ENCODE measurements at places on chromosomes 16 and 17. TPM values are rescaled to one million over a fixed set of nuclear protein-coding genes. Genes with fewer than 3 reads are reported as not detected.

Gene GPR179
- total RNA-seq = 0.05 TPM

DNA sequence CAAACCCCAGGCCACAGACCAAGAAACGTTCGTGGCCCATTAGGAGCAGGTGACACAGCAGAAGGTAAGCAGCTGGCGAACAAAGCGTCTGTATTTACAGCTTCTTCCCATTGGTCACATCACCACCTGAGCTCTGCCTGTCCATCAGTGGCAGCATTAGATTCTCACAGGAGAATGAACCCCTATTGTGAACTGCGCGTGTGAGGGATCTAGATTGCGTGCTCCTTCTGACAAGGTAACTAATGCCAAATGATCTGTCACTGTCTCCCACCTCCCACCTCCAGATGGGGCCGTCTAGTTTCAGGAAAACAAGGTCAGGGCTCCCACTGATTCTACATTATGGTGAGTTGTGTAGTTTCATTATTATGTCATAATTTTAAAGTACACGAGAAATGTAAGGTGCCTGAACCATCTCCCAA, 186.3 kb downstream of the CPPED1 start:
- no peak for DNase-seq

Gene MYO15A
- total RNA-seq = 0.24 TPM

GRCh38 chr16:53501216-53501859, 1.7 kb downstream of the AKTIP start:
- DNase-seq = no peak

Gene WNT3
- total RNA-seq = 0.42 TPM

Gene IL21R
- 10.7 TPM for total RNA-seq

DNA sequence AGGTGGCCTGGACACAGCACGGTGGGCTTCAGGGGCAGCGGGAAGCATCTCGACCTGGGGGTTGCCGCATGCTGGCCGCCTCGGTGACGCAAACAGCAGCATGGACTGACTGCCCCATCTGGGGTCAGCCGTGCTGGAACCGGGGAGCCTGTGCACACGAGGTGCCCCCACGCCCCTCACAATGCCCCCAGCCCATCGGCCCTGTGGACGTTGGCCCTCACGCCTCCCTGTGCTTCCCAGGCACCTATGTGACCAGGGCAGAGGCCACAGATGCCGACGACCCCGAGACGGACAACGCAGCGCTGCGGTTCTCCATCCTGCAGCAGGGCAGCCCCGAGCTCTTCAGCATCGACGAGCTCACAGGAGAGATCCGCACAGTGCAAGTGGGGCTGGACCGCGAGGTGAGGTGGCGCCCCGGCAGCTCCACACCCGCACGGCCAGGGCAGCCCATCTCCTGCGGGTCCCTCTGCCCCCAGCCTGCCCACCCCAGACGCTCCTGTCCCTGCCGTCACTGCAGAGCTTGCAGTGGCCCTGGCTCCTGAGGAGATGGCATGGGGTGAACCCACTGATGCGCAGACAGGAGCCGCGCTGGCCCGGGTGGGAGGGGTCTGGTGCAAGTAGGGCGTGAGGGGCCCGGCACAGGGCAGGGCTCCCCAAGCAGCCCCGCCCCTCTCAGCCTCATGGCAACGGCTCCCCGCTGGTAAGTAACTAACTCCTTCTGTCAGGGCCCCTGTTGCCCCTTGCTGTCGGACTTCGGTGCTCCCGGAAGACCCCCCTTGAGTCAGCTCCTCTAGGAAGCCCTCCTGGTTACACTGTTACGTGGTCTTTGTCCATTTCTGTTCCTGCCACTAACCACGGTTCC, 13.6 kb downstream of the CDH15 start:
- no peak for DNase-seq

Gene ASIC2
- 0.14 TPM for total RNA-seq

GRCh38 chr16:66289051-66289680, 77.3 kb upstream of the CDH5 start:
- no peak for DNase-seq

DNA sequence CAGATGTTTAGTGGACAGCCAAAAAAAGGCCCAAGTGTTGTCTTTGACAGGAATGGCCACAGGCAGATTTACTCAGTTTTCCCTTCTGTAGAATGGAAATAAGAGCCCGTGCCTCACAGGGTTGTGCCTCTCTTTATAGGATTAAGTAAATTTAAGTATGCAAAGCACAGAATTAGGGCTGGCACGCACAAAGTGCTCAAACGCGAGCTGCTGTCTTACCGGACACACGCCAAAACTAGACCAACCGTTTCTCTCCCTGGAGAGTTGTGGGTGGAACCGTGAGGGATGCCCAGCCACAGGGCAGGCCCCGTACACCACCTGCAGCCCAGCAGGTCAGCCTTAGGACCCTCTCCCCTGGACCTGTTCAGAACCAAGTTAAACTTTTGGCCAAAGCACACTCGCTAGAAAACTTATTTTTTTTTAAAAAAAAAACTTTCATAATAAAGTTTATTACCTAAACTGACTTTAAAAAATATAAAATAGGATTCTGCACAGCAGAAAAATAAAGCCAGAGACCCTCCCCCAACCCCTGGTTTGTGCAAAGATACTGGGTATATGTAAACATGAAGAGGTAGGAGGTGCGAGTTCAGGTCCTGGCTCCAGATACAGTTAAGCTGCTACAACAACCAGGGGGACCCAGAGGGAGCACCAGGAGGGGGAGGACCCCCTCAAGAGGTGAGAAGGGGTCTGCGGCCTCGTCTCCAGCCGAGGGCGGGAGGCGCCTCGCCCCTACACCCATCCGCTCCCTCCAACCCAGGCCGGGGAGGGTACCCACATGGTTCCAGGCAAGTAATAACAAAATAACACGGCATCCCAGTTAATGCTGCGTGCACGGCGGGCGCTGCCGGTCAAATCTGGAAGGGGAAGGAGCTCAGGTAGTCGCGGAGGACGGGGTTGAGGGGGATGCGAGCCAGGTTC, 1.8 kb downstream of the SOCS1 start:
- no peak for DNase-seq

DNA sequence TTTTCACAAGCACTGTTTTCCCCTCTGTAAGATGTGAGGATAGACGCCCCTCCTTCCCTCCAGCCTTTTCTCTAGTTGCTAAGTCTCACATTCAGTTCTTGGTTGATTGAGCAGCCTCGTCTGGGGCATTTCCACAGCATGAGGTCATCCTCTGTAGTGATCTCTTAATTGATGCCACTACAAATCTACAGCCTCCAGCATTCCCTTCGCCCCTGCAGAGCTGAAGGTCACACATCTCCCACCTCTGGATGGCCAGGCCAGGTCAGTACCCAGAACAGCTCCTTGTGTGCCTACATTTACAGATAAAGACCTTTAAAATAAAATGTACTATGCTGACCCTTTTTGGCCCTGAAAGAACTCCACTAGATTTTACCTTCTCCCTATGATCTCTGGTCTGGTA, 32.5 kb upstream of the CDH11 start:
- no peak for DNase-seq

- no peak for DNase-seq
These were observed 3.8 kb upstream of the CMTM1 start for GRCh38 chr16:66562409-66562808.

Gene ZFP3
- total RNA-seq = 3.3 TPM

Gene CDRT4
- 1.5 TPM for total RNA-seq

- no peak for DNase-seq
These were observed 81.1 kb downstream of the ADAMTS18 start for GRCh38 chr16:77353587-77354263.

- DNase-seq = no peak
These were observed 236.6 kb downstream of the MRTFB start for GRCh38 chr16:14307527-14308367.

Gene SYCE1L
- 11.2 TPM for total RNA-seq

DNA sequence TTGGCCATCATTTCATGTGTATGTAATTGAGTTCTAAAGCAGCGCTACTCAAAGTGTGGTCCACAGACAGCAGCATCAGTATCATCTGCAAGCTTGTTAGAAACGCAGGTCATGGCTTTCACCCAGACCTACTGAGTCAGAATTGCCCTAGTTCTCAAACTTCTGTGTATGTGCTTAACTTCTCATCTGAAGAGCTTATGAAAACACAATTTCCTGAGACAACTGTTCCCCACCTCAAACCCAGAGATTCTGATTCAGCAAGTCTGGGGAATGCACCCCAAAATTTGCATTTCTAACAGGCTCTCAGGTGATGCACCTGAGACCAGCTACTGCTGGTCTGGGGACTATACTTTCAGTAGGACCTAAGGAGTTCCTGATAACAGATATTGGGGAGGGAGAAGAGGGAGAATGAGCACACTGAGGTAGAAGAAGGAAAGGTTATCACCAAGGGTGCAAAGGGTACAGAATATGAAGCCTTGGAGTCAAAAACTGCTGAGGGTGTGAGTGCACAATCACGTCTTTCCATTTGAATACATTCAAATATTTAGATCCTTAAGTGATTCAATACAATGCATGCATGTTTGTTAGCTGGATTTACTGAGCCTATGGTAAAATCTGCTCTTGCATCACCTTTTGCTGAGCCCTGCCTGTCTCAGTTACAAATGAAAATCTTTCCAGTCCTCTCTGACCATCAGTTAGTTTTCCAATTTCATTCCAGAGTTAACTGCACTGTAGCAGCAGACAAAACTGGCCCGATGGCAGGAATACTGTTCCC, 29.2 kb upstream of the SKAP1 start:
- no peak for DNase-seq

GRCh38 chr17:10369239-10369638, 3.6 kb downstream of the MYH13 start:
- DNase-seq = no peak

- no peak for DNase-seq
These were observed 3.3 kb downstream of the IFT20 start for GRCh38 chr17:28331891-28332420.

Gene ANKRD40CL
- total RNA-seq = not detected

Gene SCNN1G
- total RNA-seq = 0.61 TPM

DNA sequence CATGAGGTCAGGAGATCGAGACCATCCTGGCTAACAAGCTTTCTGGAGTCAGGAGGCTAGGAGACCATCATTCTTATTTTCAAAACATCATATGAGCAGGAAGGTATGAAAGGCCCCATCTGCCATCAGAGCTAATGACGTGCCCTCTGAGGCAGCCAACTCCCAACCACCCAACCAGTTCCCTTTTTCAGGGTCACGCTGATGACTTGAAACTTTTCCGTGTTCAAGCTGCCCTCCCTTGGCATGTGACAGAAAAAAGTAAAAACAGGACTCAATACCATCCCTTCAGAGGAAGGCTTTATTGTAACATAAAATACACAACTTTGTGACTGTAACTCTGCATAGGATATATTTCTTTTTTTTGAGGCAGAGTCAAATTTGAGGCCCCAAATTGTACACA, 4.6 kb upstream of the GHDC start:
- DNase-seq = no peak

Gene CTRB2
- total RNA-seq = not detected
